ENCODE measurements at places on chromosomes 2 and 18.

DNA sequence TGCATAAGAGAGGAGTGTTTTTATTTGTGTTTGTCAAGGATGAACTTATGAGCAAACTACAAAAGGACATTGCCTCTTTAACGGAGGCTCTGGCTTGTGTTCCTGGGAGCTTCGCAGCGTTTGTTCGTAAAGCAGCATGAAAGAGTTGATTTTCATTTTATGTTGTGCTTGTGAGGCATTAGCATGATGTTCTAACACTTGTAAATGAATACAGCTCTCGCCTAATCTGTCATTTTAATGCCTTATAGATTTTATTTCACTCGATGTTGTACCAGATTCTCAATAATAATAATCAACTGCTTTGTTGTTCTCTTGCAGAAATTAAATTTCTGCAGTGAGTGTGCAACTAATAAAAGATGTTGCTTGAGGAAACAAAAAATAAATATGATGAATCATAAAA, 687.3 kb upstream of the FANCL start:
- no peak for DNase-seq

DNA sequence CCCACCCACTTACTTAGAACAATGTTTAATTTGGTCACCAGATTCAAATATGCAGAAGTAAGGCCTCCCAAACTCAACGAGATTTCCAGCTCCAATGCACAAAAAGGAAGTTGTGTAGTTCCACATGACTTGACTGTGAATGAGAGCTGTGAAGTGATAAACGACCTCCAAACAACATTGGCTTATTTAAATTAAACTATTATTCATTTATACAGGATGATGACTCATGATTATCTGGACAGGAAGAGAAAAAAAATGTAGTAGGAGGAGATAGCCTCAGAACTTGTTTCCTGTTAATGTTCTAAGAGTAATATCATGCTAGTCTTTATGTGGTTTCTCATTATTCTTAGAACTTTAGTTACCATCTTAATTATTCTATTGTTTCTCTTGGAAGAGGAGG, 237.3 kb downstream of the C1D start:
- no peak for DNase-seq

- no peak for DNase-seq
Observed at GRCh38 chr18:78611869-78612268, 367.7 kb upstream of the SALL3 start.

DNA sequence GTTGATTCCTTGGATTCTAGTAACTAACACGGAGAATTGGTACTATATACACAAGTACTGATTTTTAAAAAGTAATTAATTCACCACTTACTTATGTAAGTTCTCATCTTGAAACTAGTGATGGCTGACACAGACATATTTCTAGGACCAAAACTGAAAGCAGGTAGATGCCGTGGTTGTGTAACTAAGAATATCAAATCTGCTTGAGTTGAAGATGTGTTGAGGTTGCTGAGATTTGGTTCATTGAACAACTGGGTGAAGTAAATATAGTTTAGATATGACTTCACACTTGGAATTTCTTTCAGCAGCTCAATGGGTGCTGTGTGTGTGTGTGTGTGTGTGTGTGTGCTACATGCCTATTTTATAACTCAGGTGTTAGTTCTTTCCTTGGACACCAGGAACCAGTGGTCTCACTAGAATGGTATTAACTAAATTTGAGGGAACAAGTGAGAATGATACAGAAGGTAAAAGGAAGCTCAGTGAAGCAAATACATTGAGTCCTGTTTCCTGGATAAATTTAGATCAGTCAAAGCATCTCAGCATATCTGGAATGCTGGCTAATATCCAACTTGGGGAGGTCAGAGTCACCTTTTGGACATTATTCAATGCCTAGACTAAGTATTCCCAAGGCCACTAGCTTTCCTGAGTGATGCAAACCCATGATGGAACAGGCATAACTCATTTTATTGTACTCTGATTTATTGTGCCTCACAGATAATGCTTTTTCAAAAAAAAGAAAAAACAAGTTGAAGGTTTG, 110.7 kb upstream of the ZEB2 start:
- DNase-seq = no peak

DNA sequence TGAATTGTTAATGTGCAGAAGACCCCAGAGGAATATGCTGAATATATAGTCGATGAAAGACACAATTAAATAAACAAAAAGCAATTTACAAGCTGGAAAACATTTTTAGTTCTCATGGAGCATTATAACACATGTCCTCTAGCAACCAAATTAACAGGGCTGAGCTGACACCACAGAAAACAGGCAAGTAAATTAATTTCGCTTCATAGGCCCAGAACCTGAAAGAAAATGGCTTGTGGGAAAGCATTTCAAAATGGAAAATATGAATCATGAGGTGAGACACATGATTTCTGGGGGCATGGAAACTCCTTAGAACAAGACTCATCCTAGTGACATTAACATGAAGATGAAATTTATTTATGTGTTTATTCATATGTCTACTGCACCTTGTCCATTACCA, 25.0 kb upstream of the RNF152 start:
- DNase-seq = no peak

DNA sequence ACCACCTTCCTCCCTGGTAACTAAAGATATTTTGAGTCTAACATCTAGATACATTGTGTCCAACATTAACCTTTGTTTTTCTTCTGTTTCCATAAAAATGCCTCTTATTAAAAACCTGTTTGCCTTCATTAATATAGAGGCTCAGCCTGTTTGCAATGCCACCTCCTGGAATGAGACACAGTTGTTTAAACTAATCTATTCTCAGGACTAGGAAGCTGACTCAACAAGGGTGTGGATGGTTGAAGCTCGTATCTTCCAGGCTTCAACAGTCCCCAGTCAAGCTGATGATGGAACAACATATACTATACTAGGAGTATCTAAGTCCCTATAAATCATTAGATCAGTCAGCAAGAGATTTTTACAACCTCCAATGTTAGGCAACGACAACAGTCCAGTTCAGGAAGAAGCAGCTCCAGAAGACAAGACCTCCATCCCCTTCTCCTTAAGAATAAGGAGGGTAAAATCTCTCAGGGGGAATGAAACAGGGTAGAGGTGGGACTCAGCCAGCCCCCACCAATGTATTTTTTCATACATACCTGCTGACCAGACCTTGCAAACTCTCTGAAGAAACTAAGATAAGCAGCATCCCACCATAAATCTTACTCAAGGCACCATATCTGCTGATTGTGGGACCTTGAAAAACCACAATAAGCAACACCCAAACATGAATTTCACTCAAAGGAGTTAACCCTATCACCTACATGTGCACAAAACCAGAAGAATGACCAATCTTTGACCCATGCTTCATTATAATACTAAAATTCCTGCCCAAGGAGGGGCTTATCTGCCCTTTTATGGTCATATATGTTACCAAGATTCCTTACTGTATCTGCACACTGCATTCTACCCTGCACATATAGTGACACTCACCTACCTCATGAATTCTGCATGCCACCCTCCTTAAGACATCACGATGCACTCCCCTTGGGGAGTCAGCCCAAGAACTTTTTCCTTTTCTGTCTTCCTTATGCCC, 21.4 kb downstream of the ZNF24 start:
- no peak for DNase-seq

DNA sequence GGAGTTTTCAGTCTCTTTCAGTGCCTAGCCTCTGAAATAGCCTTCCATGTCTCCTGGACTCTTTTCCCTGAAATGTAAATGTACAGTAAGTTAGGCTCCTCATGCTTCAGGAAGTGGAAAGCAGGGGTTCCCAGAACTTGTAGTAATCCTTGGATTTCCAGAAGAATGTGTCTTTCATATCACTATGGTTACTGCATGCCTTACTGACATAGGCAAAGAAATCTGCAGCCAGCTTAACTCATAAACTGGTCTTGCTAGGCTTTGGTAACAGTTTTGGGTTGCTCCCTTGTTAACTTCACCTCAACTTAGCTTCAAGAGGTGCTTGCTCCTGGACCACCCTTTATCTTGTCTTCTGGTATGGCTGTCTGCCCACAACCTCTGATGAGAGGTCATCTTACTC, 686.8 kb upstream of the DDX18 start:
- DNase-seq = no peak

GRCh38 chr2:146412625-146413024, 1432.2 kb upstream of the ACVR2A start:
- DNase-seq = no peak

GRCh38 chr2:236083934-236084333, 84.3 kb downstream of the GBX2 start:
- DNase-seq = no peak

GRCh38 chr2:74481431-74481830, 1.4 kb downstream of the CCDC142 start:
- no peak for DNase-seq

DNA sequence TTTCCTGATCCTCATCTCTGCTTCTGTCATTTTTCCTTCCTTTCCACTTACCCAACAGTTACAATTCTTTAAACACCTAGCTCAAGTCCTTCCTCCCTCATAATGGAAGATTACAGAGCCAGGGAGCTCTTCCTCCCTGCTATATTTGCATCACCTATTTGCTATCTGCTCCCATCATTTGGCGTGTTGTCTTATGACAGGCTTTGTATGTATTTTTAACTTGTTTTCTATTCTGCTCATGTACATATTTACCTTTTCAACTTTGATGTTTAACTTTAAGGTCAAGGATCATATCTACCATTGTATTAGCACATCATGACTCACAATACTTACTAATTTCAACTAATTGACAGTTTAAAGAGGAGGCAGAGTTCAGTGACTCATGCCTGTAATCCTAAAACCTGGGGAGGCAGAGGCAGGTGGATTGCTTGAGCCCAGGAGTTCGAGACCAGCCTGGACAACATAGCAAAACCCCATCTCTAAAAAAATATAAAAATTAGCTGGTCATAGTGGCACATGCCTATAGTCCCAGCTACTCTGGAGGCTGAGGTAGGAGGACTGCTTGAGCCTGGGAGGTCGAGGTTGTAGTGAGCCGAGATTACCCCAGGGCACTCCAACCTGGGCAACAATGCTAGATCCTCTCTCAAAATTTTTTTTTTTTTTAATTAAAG, 308.0 kb upstream of the STON1 start:
- DNase-seq = peak; percentile 1

DNA sequence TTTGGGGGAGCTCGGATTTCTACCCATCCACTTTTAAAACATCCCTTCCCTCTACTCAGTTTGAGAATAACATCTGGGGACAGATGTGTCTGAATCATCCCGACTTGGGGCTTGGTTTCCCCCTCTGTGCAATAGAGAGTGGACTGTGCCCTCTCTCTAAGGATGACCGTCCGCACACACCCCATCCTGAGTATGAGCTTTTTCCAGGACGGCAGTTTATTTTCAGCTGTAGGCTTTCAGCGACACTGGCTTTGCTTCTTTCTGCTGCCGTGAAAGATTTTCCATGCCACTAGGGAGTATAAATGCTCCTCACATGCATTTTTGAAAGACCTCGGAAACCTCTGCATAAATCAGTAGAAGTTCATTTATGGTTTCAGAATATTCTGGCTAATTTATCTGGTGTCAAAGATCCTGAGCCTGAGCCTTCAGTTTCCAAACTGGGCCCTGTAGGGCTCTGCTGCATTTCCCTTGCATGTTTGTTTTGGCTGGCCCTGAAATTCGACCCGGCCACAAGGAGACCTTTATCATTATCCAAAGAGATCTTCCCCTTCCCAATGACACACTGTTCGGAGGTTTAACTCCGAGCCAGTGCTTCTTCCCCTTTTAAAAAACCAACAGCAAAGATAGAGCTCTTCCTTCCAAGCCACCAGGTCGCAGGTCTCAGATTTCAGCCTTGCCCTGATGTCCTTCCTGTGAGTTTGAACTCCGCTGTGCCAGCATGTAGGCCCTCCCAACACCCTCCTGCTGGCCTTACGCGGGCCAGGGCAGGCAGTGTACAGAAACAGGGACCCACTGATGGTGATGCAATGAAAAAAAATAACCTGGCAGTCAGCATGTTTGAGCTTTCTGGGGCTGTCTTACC, 53.3 kb downstream of the FECH start:
- DNase-seq = no peak

DNA sequence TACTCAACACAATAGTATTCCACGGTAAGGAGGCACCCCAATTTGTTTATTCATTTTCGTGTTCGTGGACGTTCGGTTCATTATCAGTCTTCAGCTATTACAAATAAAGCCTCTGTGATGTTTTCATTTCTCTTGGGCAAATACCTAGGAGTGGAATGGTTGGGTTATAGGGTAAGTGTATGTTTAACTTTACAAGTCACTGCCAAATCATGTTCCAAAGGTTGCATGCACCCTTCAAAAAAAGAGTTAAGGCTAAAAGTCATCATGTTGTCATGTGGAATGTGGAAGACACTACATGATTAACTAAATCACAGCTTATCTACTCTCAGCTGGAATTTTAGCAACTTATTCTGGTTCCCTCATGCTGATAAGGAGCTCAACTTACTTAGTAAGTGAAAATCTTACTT, 15.8 kb downstream of the INO80C start:
- no peak for DNase-seq

- DNase-seq = peak; percentile 25
Observed at GRCh38 chr2:169452080-169452479, 27.2 kb upstream of the BBS5 start.

- DNase-seq = no peak
Observed at GRCh38 chr18:79386547-79386946, 9.2 kb upstream of the NFATC1 start.

- no peak for DNase-seq
Observed at GRCh38 chr2:233761040-233761769, 1.1 kb downstream of the UGT1A1 start.

DNA sequence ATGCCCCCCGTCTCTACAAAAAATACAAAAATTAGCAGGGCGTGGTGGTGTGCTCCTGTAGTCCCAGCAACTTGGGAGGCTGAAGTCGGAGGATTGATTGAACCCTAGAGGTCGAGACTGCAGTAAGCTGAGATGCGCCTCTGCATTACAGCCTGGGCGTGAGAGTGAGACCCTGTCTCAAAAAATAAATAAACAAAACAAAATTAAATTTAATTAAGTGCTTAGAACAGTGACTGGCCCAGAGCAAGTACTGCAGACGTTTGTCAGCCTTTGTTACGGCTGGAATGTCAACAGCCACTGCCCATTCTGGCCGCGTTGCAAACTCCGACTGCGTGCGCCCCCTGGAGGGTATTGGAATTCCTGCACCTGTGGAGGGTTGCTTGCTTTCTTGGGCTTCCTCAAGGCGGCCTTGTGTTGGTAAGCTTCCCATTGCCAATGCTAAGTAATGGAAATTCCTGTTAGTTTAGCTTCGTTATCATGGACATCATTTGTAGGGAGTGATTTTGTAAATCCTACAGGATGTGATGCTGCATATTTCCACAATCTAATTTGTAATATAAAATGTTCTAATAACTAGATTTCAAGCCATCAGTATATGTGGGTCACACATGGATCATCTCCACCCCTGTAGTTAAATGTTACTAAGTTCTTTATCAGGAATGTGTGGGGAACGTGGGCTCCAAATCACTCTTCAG, 15.9 kb upstream of the ATP6V1B1 start:
- DNase-seq = peak; percentile 51

GRCh38 chr2:48228345-48228684, 301.6 kb upstream of the STON1 start:
- DNase-seq = no peak

GRCh38 chr2:232700154-232700553, 3.0 kb downstream of the GIGYF2 start:
- no peak for DNase-seq
